Ovary (tissue), 10 donors: ENCODE measurements at places on chromosomes 1 and 21. TPM values are rescaled to one million over a fixed set of nuclear protein-coding genes. Genes with fewer than 3 reads are reported as not detected.

The TP73 gene
- 0.42 TPM for total RNA-seq

The MTF1 gene
- total RNA-seq, result 4.9 TPM

The NVL gene
- 31.9 TPM for total RNA-seq

GRCh38 chr1:109466125-109466451 lies 258 bp upstream of the SYPL2 start:
- DNase-seq, result no peak
- peak overlapping the region; percentile 70 for H3K4me3 ChIP-seq
- no peaks in the 10 kb centered on the region for H3K4me1 ChIP-seq
- no peaks in the 10 kb centered on the region for H3K27me3 ChIP-seq
- H3K36me3 ChIP-seq, result no peaks in the 10 kb centered on the region
- H3K27ac ChIP-seq, result peak overlapping the region; percentile 34

- no peaks in the 10 kb centered on the region for H3K4me1 ChIP-seq
- no peak for DNase-seq
- no peak overlapping the region for H3K4me3 ChIP-seq
- no peaks in the 10 kb centered on the region for H3K27me3 ChIP-seq
- H3K27ac ChIP-seq, result no peak overlapping the region
These were observed 4.8 kb upstream of the COA6 start for GRCh38 chr1:234368320-234369032.

GRCh38 chr1:159936273-159936904 lies 9.0 kb downstream of the IGSF9 start:
- no peaks in the 10 kb centered on the region for H3K4me1 ChIP-seq
- H3K36me3 ChIP-seq, result no peaks in the 10 kb centered on the region
- no peak overlapping the region for H3K27ac ChIP-seq
- DNase-seq, result peak; percentile 72
- H3K27me3 ChIP-seq, result no peaks in the 10 kb centered on the region

GRCh38 chr1:223363057-223363855 lies 720 bp downstream of the SUSD4 start:
- no peaks in the 10 kb centered on the region for H3K4me1 ChIP-seq
- no peaks in the 10 kb centered on the region for H3K27me3 ChIP-seq
- no peak overlapping the region for H3K27ac ChIP-seq
- peak; percentile 84 for DNase-seq
- H3K4me3 ChIP-seq, result peak overlapping the region; percentile 42
- no peaks in the 10 kb centered on the region for H3K36me3 ChIP-seq

DNA sequence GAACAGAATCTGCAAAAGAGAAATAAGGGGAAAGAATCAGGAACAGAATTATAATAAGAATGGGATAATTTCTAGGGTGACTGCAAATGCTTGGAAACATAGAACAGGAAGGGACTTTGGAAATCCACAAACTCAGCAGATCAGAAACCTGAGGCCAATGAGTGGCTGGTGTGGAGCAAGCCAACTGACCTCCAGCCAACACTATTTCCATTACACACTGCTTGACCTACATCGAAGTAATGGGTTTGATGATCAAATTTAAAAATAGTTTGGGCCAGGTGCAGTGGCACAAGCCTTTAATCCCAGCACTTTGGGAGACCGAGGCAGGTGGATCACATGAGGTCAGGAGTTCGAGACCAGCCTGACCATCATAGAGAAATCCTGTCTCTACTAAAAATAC lies 284.9 kb downstream of the GRIK1 start:
- H3K27ac ChIP-seq, result no peak overlapping the region
- no peaks in the 10 kb centered on the region for H3K27me3 ChIP-seq
- no peak overlapping the region for H3K4me3 ChIP-seq
- no peaks in the 10 kb centered on the region for H3K36me3 ChIP-seq
- peaks cover 3% of the 10 kb centered on the region for H3K4me1 ChIP-seq

GRCh38 chr1:86773341-86774288 lies 69.2 kb downstream of the SH3GLB1 start:
- peaks cover 4% of the 10 kb centered on the region for H3K4me1 ChIP-seq
- H3K27ac ChIP-seq, result no peak overlapping the region
- no peak overlapping the region for H3K4me3 ChIP-seq
- H3K27me3 ChIP-seq, result no peaks in the 10 kb centered on the region

DNA sequence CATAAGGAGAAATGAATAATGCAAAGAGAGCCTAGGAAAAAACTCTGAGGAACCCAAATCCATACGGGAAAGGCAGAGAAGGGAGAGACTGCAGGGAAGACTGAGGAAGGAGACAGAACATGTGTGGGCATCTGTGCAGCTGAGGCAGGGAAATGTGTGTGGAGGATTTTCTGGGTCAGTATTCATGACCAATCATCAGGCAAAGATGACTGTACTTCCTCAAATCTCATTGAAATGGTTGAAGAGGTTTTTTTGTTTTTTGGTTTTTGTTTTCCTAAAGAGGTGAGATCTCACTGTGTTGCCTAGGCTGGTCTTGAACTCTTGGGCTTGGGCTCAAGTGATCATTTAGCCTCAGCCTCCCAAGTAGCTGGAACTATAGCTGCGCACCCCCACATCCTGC lies 15.7 kb downstream of the DIP2A start:
- peaks cover 1% of the 10 kb centered on the region for H3K4me1 ChIP-seq
- DNase-seq, result no peak
- no peak overlapping the region for H3K27ac ChIP-seq
- H3K27me3 ChIP-seq, result no peaks in the 10 kb centered on the region
- H3K4me3 ChIP-seq, result no peak overlapping the region

DNA sequence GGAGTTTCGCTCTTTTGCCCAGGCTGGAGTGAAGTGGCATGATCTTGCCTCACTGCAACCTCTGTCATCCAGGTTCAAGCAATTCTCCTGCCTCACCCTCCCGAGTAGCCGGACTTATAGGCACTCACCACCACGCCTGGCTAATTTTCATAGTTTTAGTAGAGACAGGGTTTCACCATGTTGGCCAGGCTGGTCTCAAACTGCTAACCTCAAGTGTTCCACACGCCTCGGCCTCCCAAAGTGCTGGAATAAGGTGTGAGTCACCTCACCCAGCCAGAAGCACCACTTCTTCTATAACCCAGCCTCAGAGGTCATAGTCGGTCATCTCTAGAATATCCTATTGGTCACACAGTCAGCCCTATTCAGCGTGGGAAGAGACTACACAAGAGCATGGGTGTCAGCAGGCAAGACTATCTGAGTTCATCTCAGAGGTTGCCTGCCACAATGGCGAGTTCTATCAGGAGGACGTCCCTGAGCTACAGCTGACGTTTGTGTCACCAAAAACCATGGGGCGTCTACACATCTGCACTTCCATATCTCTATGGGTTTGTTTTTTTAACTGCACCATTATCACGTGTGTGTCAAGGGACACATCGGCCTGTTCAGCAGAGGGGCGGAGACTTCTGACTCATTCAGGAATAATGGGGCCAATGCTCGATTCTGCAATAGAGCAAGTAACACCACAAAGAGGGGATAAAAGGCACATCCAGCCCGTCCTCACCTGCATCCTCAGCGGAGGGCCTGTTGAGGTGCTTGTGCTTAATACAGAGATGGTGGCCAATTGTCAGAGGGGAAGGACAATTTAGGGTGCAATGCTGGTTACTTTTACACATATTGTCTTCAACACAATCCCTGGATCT lies 256.3 kb upstream of the IRF2BP2 start:
- peak; percentile 44 for DNase-seq
- H3K27me3 ChIP-seq, result no peaks in the 10 kb centered on the region
- H3K4me1 ChIP-seq, result peaks cover 5% of the 10 kb centered on the region
- H3K27ac ChIP-seq, result no peak overlapping the region

GRCh38 chr21:41333752-41334151 lies 17.2 kb downstream of the FAM3B start:
- H3K4me1 ChIP-seq, result no peaks in the 10 kb centered on the region
- no peak for DNase-seq
- no peak overlapping the region for H3K4me3 ChIP-seq
- no peaks in the 10 kb centered on the region for H3K27me3 ChIP-seq
- no peaks in the 10 kb centered on the region for H3K36me3 ChIP-seq
- no peak overlapping the region for H3K27ac ChIP-seq

GRCh38 chr1:37372302-37372701 lies 102.1 kb upstream of the ZC3H12A start:
- no peaks in the 10 kb centered on the region for H3K36me3 ChIP-seq
- H3K4me1 ChIP-seq, result no peaks in the 10 kb centered on the region
- DNase-seq, result no peak
- no peak overlapping the region for H3K27ac ChIP-seq
- no peaks in the 10 kb centered on the region for H3K27me3 ChIP-seq

GRCh38 chr21:21614966-21615365 lies 616.8 kb downstream of the NCAM2 start:
- H3K4me3 ChIP-seq, result no peak overlapping the region
- H3K27me3 ChIP-seq, result no peaks in the 10 kb centered on the region
- no peaks in the 10 kb centered on the region for H3K36me3 ChIP-seq
- H3K27ac ChIP-seq, result no peak overlapping the region
- no peaks in the 10 kb centered on the region for H3K4me1 ChIP-seq

DNA sequence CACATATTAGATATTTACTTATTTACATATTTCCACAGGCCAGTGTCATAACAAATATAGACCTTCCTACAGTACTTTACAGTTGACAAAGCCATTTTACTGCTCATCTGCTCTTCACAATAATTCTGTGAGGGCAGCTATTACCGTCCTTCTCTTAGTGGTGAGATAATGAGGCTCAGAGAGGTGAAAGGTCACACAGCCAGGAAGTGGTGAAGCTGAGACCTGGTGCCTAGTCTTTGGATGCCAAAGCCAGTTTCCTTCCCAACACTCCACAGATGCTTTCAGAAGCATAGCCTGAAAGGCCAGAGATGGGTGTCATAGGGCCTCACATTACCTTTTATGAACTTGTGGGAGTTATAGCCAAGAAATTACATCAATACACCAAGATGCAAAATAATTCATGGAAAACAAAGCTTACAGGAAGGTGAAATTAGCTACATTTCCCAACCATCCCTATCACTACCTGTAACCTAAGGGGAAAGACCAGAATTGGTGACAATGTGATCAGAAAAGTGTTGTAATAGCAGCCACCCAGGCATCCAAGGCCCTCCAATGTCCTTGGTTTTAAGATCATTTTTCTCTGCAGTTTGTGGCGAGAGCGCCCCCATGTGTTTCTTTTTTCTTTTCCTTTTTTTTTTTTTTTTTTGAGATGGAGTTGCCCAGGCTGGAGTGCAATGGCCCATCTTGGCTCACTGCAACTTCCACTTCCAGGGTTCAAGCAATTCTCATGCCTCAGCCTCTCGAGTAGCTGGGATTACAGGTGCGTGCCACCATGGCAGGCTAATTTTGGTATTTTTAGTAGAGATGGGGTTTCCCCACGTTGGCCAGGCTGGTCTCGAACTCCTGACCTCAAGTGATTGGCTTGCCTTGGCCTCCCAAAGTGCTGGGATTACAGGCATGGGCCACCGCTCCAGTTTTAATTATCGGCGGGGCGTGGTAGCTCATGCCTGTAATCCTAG lies 26.5 kb upstream of the RPL11 start:
- H3K27me3 ChIP-seq, result no peaks in the 10 kb centered on the region
- H3K4me1 ChIP-seq, result no peaks in the 10 kb centered on the region

DNA sequence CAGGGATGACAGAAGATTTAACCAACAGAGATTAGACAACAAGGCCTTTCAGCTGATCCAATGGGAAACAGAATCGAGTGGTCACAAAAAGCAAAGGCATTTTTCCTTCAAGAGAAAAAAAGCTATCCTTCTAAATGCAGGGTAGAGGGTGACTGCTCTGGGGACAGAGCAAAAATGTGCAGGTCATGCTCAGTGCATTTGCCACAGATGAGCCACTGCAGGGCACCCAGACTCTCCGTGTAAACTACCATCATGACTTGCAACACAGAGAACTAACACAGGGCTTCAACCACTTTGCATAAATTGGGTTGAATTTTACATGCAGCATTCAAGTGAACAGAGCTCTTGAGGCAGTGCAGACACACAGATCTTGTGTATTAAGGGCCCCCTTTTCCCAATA lies 56.8 kb downstream of the PRKAB2 start:
- H3K36me3 ChIP-seq, result no peaks in the 10 kb centered on the region
- H3K27me3 ChIP-seq, result no peaks in the 10 kb centered on the region
- no peaks in the 10 kb centered on the region for H3K4me1 ChIP-seq
- no peak for DNase-seq
